B cell (primary cell): ENCODE measurements at places on chromosomes 1 and 21. TPM values are rescaled to one million over a fixed set of nuclear protein-coding genes. Genes with fewer than 3 reads are reported as not detected.

DNA sequence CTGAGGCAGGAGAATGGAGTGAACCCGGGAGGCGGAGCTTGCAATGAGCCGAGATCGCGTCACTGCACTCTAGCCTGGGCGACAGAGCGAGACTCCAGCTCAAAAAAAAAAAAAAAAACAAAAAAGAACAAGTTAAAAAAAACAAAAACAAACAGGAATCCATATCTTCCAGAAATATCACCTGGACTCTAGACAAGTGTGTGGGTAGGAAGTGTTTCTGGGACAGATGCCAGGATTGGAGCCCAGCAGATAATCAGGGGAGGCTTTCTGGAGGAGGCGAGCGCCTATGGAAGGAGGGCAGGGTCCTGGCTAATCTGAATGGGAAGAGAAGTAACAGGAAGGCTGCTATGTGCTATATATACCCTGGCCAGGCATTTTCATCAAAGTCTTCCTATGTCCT is 43.6 kb upstream of the SYNC start:
- no peak for DNase-seq
- peaks cover 9% of the 10 kb centered on the region for H3K27me3 ChIP-seq
- H3K36me3 ChIP-seq: no peaks in the 10 kb centered on the region
- H3K27ac ChIP-seq: no peak overlapping the region
- peaks cover 6% of the 10 kb centered on the region for H3K4me1 ChIP-seq

Gene FCGR3A
- 0.92 and 1.3 TPM in 2 replicates for total RNA-seq

Gene RWDD3
- 21.9 and 28.1 TPM in 2 replicates for total RNA-seq

Gene KCNJ15
- total RNA-seq: not detected in 2 replicates

DNA sequence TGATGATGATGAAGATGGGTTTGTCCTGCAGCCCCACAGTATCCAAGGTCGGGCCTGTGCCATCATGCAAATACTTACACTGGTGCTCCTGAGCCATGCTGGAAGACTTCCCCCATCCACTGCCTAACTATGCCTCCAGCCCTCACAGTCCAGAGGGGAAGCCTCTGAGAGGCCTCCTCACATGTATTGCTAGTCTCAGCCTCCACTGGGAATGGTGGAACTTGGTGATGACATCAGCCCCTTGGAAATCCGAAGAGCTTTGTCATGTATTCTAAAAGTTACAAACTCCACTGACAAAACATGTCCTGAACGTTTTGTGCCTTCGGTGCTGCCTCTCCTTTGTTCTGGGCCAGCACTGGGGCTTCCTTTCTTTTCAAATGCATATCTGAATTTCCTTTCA is 61.1 kb upstream of the DMRTB1 start:
- no peaks in the 10 kb centered on the region for H3K36me3 ChIP-seq
- DNase-seq: no peak
- no peaks in the 10 kb centered on the region for H3K4me1 ChIP-seq
- H3K27ac ChIP-seq: no peak overlapping the region

DNA sequence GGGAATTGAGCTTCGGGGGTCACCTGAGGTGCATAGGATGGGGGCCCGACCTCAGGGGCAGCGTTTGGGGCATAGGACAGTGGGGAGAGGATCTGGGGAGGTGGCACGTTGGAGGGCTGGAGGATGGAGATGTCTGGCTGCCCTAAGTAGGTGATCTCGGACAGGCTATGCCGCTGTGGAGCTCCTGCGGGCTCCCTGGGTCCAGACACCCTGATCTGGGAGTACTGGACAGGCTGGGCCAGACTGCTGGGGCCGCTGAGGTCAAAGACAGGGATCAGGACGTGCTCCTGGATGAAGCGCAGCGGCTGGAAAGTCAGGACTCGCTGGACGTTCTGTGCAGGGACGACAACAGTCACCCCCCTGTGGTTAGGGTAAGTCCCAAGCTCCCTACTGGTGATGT is 9.5 kb upstream of the MYOM3 start:
- DNase-seq: no peak
- H3K4me1 ChIP-seq: no peaks in the 10 kb centered on the region
- H3K27me3 ChIP-seq: no peaks in the 10 kb centered on the region
- no peaks in the 10 kb centered on the region for H3K36me3 ChIP-seq
- no peak overlapping the region for H3K4me3 ChIP-seq

DNA sequence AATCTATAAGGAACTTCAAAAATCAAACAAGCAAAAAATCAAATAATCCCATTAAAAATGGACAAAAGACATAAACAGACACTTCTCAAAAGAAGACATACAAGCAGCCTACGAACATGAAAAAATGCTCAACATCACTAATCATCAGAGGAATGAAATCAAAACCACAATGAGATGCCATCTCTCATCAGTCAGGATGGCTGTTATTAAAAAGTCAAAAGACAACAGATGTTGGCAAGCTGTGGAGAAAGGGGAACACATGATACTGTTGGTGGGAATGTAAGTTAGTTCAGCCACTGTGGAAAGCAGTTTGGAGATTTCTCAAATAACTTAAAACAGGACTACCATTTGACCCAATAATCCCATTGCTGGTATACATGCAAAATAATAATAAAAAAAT is 226.4 kb downstream of the S1PR1 start:
- no peak for DNase-seq
- H3K27me3 ChIP-seq: no peaks in the 10 kb centered on the region
- H3K4me3 ChIP-seq: no peak overlapping the region
- no peak overlapping the region for H3K27ac ChIP-seq
- no peaks in the 10 kb centered on the region for H3K36me3 ChIP-seq

- no peak overlapping the region for H3K27ac ChIP-seq
- H3K36me3 ChIP-seq: no peaks in the 10 kb centered on the region
- DNase-seq: no peak
- no peaks in the 10 kb centered on the region for H3K4me1 ChIP-seq
Observed at GRCh38 chr1:178134061-178134460, 40.2 kb downstream of the RASAL2 start.

- H3K36me3 ChIP-seq: no peaks in the 10 kb centered on the region
- no peaks in the 10 kb centered on the region for H3K27me3 ChIP-seq
Observed at GRCh38 chr1:230542054-230542453, 100.2 kb upstream of the COG2 start.

Gene OR2L2
- 0.44 and 0.52 TPM in 2 replicates for total RNA-seq

Gene MXRA8
- total RNA-seq: not detected in 2 replicates
